Hematopoietic multipotent progenitor cell treated with erythropoietin and hydrocortisone succinate and interleukin-3 and kit ligand, for 15 days (in vitro differentiated cells): ENCODE measurements at places on chromosomes 5 and 9.

DNA sequence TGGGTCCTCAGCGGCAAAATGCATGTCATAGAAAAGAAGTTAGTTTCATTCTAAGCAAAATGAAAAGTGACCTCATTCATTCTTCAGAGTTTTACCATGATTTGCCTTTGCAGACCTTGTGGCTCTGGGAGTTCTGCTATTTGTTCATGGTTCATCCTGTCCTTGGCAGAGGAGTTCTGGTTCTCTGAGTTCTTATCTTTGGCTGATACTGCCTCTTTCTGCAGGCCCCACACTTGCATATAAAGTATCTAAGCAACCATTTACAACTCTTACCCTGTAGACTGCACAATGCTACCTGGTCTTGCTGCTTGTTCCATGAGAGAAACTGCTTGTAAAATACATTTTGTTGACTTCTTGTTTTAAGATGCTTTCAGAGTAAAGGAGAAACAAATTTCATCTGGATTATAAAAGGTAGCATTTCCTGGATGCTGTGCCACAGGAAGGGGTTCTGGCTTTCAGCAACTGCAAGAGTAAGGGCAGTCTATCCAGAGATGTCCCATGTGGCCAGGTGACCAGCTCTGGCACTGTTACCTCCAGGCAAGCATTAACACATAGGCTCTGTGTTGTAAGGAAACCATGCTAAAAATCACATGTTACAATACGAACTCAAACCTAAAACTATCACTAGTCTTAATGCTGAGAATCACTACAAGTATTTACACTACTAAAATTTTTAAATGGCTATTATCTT lies 513.2 kb downstream of the SPOCK1 start:
- no peak for DNase-seq

DNA sequence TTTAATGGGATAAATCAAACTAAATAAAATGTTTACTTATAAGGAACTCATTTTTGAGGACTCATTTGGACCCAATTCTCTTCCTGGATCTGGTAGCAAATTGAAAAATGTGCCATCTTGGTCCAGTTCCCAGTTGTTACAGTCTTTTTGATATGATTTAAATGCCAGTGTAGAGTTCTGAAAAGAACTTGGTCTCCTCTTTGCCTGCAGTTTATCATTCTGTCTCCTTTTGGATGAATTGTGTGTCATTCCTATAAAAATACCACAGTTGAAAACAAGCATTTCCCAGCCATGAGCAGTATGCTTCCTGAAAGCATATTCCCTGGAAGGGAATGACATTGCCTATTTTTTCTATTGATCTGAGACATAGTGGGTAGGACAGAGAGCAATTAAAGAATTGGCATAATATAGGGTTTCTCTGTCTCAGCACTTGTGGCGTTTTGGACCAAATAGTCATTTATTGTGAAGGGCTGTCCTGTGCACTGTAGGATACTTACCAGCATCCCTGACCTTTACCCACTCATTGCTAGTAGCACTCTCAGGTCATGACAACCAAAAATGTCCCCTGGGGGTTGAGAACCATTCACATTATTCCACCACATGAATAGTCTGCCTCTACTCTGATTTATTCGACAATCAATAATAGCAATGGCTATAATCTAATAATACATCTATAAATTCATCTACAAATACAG lies 181.8 kb downstream of the NXNL2 start:
- no peak for DNase-seq

- DNase-seq, result no peak
These were observed 73.1 kb downstream of the TMEM232 start for GRCh38 chr5:110653231-110653970.

GRCh38 chr5:35822511-35822910 lies 34.2 kb upstream of the IL7R start:
- DNase-seq, result no peak

DNA sequence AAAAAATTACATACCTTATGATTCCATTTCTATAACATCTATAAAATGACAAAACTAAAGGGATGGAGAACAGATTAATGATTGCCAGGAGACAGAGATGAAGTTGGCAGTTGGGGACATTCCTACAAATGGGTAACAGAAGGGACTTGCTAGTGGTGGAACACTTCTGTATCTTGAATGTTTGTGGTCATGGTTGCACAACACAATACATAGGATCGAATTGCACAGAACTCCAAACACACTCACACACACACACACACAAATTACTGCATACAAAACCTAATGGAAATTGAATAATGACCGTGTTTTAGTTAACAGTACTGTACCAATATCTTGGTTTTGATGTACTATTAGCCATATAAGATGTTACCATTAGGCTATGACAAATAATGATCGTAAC lies 330.7 kb upstream of the POU5F2 start:
- no peak for DNase-seq

GRCh38 chr5:60489377-60489776 lies 210.6 kb downstream of the DEPDC1B start:
- no peak for DNase-seq

GRCh38 chr9:132638240-132638639 lies 31.5 kb downstream of the DDX31 start:
- no peak for DNase-seq

DNA sequence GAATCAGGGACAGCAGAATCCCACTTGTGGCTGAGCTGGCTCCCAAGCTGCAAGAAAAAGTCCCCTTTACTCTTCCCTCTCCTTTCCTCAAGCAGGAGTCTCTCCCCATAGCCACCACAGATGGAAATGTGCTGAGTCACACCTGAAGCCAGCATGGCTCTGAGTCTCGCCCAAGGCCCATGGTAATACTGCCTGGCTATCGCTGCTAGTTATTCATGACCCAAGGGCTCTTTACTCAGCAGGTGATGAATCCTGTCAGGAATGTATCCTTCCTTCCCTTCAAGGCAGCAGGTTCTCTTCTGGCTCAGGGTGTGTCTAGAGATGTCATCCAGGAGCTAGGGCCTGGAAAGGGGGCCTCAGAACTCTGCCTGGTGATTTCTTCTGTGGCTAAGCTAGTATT lies 403.3 kb upstream of the PTPRD start:
- DNase-seq, result no peak

DNA sequence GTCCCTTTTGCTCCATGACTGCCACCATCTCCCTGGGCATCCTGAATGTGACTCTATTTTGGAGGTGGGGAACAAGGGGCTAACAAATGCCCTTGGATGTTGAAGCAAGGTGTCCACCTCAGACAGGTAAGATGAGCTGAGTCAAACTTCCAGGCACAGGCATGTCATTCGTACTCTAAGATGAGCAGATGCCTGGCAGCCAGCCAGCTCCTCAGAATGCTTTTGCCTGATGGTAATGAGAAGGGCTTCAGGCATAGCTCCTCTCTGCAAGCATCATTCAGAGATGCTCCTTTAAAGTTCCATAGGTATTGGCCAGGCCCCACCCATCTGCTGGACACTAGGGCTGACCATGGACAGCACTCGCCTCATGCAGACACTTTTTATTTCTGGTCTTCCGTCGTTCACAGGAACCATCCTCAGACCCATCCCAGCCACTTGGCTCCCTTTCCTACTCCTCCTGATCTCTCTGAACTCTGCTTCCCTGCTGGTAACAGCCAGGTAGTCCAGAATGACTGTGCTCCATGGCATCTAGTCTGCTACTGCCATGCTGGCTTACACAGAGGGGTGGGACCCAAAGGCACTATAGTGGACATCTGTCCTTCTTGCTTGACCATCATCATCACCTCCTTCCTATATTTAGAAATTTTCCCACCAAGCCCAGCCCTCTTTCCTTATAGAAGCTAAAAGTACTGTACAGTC lies 118.8 kb downstream of the GLIS3 start:
- DNase-seq, result no peak

DNA sequence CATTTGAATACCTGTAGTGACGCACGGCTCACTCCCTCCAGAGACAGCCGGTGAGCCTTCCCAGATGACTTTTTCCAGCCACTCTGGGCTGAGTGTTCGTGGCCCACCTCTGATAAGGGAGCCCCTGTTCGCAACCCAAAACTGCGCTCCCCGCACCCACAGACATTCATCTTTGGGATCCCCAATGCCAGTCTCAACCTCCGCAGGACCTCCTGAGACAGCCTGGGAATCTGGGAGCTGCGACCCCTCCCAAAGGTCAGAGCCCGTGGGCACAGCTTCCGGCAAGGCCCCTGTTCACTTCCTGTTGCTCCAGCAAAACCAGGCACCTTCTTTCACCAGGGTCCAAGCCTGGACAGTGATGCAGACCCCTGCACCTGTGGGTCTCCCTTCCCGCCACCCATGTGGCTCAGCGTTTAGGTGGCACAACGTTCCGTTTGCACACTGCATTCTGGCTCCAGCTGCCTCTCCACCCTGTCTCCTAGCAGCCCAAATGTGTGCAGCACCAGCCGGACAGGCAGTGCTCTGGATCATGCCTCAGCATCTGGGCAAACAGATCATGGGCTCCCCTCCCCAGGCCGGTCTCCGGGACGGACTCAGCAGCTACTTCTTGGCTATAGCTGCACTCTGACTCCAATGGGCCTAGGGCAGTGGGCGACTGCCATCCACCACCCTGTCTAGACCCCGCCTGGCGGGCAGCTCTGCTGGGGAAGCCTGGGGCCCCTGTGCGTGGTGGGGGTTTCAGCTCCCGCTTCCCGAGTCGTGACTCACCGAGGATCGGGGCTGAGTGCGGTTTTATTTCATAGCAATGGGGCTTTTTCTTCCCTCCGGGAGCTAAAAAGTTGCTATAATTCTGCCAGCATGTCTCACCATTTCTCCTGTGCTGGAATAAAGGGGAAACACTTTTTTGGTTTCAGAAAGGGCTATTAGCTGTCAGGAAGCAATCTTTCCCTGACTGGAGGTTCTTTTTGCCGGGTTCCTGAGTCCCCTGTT lies 156.0 kb downstream of the OLFM1 start:
- DNase-seq, result no peak

GRCh38 chr5:73749485-73750270 lies 123.7 kb downstream of the ARHGEF28 start:
- no peak for DNase-seq

DNA sequence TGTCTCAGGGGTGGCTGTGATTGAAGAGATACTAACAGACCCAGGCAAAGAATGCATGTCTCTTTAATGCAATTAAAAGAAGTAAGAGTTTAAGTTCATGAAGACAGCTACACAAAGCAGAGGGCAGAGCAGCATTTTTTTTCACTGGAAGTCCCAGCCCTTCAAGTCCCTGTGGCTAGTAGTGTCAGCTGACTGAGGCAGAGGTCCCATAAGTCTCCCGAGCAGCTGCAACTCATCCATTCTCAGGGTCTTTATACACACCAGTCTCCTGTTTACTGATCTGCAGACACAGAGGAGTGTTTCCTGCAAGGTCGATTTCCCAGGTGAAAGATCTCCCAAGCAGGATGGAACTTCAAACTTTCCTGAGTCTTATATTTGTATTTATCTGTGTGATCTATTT lies 169.4 kb upstream of the GLRA1 start:
- DNase-seq, result no peak

DNA sequence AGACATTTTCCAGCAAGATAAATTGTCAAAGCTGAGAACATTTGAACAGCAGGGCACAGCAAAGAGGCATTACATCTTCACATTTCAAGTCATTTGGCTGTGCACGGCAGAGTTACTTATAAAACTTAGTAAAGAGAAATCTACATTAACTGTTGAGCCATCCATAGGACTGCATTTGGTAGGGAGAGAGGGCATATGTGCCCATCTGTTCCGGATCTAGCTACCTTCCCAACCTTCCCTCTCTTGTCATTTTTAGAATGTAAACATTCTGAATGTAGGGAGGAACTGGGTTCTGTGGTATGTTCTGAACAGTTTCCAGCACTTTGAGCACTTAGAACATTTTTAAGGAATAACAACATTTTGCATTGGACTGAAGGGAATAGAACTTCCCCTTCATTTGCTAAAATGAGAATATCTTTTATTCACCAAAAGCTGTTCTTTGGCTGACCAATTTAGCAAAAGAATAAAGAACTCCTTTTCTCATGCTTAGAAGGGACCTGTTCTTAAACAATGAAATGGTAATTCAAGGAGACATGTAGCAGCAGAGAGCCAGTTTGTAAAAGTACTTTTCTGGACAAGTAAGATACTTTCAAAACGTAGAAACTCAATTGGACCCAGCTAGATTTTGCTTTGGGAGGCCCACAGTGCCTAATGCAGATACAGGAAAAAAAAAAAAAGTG lies 104.4 kb downstream of the CETN3 start:
- no peak for DNase-seq

DNA sequence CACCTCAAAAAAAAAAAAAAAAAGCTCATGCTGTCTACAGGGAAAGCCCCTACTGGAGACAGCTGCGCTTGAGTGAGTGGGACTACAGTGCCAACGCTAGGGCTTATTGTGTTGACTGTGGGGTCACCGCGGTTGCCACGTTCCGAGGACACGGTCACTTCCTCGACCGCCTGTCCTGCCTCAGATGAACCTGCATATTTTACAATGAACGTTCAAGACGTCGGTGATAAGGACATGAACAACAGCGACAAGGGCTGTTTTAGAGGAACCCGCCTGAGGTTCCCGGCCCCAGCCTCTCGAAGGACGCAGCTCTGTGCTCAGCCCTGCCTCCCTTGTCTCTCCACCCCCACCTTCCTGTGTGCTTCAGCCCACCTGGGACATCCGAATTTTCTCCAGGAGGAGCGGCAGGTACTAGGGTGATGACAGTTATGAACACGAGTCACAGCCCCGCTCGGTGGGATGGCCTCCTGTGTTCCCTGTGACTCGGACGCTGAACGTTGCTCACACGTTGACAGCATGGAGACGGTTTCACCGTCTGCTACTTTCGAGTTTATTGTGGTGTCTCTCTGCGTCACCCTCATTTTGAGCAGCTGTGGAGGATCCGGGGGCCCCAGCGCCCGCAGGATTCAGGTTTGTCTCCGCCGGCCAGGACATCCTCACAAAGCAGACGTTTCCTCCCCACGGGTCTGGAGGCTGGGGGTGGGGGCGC lies 11.3 kb upstream of the DIPK1B start:
- no peak for DNase-seq

- no peak for DNase-seq
These were observed 13.3 kb upstream of the COL5A1 start for GRCh38 chr9:134628354-134628736.

- DNase-seq, result no peak
These were observed 192.9 kb downstream of the RAB3C start for GRCh38 chr5:58775701-58776262.

DNA sequence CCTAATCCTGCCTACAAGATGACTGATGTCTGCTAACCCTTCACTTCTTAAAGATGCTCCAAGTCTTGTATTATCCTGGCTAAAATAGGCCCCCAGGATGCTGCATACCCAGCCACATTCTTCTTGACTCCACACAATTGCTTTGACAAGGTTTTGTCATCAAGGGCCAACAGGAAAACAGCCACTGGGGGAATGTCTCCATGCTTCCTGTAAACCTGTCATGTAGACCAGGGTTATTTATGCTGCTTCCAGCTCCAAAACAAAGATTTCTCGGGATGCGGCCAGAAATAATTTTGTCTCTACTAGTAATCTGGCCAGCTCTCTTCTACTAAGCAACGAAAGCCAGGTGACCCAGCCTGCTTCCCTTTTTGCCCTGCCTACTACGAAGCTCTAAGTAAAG lies 53.8 kb downstream of the SHB start:
- DNase-seq, result no peak

DNA sequence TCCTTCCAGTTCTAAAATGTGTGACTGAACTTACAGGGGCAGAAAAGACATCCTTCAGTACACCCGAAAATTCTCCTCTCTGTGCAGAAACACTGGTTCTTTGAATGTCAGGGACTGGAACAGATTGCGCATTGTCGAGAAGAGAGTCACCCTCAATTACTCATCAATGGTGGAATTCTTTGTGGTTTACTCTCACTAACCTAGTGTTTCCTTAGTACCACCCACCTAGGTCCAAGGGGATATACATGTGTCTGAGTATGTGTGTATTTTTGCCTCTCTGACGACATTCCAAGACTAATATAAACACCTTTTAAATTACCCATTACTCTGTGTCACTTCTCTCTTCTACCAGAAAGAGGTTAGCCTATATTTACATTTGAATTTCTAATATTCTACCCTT lies 660.8 kb downstream of the TLE1 start:
- no peak for DNase-seq
